ENCODE measurements at places on chromosomes 16 and 17.

GRCh38 chr17:4881761-4882555 is 17.4 kb upstream of the C17orf107 start:
- peak; percentile 64 for DNase-seq

- no peak for DNase-seq
Measured at GRCh38 chr17:66506641-66507040, 204.2 kb downstream of the PRKCA start.

- DNase-seq: peak; percentile 18
Measured at GRCh38 chr17:46115699-46116098, 77.5 kb downstream of the KANSL1 start.

DNA sequence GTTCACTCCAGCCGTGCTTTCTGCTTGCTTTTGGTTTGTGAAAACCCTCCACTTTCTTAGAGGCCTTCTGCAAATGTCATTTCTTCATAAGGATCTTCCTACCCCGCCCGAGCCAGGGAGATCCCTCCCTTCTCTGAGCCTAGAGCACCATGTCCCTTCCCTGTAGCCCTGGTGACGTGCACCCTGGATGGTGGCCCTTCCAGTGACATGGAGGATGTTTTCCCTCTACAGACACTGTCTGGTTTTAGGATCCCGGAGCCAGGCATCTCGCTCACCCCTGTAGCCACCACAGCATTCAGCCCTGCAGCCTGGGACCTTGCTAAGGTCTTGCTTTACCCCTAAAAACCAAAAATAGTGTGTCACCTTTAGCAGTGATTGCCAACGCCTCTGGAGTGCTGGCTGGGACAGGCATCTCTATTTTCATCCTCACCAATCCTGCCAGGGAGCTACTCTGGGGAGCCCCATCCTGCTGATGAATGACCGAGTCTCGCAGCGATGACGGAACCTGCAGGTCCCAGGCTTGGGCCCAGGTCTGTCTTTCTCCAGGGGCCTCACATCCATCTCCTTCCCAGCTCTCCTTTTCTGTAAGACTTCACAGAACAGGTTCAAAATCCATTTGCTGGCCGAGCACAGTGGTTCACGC is 394.1 kb upstream of the TNRC6C start:
- no peak for DNase-seq

- DNase-seq: no peak
Measured at GRCh38 chr17:72538901-72539352, 418.1 kb downstream of the SOX9 start.

GRCh38 chr17:57514614-57515013 is 230.5 kb downstream of the CCDC182 start:
- DNase-seq: no peak

DNA sequence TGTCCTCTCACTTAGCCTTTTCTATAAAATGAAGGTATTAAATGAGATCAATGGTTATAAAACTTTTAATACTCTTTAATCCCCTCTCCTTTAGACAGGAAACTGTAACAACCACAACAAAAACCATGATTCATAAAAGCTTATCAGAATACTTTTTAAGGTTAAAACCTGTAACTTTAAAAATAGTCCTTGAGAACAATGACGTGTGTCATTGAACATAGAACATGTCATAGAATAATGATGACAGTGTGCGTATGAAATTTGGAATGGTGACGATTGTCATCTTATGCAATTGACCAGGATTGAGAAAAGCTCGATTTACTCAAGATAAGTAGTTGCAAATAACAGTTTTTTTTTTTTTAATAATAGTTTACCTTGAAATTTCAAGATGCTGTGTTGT is 94.1 kb downstream of the PLCG2 start:
- no peak for DNase-seq

- DNase-seq: no peak
Measured at GRCh38 chr16:10067835-10068234, 114.4 kb downstream of the GRIN2A start.

DNA sequence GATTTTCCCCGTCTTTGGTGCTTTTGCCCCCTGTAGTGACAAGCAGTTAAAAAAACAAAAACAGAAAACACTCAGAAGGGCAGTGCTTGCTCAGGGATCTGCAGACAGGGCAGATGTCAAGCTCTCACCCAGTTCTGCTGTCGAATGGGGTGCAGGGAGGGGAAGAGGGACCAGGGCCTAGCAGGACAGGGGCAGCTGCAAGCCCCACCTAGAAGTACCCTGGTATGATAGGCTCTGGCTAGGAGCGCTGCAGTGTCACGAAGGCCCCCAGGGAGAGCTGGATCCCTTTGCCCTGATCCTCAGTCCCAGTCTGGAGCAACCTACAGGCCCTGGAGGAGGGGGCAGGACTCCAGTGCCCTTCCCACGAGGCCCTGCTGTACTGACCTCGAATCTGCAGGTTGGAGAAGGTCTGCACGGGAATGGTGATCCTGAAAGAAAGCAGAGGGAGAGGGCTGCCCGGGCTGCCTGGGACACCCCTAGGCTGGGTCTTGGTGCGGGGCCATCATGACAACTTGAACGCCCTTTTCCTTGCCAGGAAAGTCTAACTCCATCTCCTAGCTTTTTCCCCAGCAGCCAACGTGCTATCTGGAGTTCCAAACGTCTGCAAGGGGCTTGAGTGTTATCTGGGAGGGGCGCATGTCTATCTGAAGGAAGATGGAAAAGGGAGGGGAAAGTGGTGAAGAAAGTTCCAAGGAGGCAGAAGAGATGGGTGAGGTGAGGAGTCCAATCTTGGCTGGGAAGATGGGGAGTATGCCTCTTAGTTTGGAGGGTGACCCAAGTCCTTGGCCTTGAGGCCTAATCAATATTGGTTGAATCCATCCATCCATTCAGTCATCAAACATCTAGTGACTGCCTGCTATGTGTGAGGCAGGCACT is 4.8 kb downstream of the GFAP start:
- no peak for DNase-seq

GRCh38 chr16:83701494-83701893 is 106.3 kb upstream of the HSBP1 start:
- DNase-seq: peak; percentile 62

DNA sequence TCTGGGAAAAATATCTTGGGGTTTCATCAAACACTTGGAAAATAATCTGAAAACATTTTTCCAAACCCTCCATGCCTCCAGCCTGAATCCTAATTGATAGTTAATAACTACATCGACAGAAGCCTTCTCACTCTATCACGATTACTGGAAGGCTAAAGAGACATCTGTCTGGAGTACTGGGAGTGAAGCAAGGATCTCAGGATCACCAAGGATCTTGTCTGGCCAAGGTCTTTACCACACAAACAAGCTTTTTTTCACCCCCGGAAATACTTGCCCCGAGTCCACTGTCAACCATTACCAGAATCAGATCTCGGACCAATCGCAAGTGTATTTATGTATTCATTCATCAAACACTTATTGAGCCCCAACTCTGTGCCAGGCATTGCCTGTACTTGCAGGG is 28.3 kb upstream of the CRISPLD2 start:
- no peak for DNase-seq

GRCh38 chr16:70481929-70482536 is 27.6 kb downstream of the FCSK start:
- DNase-seq: peak; percentile 73

DNA sequence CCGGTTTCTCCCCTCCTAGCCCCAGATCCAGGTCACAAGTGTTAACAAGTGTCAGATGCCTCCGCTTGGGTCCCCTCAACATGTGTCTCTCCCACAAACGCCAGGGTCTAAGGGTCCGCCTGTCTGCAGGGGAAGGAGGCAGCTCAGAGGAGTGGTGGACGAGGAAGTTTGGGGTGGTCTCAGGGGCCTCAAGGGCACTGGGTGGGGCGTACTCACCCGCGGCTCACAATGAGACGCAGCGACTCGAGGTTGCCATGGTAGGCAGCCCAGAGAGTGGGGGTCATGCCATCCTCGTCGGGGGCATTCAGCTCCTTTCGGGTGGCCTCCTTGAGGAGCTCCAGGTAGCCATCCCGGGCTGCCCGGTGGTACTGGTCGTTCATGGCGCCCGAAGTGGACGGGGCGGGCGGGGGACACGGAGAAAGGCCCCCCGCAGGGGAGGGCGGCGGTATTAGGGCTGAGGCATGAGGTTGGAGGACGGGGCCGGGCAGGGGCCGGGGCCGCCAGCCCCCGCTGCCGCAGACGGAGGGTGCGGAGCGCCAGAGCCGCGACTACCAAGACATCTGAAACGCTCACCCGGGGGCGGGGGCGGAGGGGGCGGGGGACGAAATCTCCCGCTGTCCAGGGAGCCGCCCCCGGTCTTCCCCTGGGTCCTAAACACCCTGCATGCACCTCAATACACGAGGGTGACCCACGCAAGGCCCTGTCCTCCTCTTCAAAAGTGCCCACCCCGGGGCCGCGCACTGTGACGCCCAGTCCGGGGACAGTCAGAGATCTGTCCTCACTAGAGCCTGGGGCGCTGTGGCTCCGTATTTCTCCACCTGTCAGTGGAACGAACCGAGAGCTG is at the start of gene USH1G:
Gene USH1G, minus strand, starts transcription at position 562 of the 844 bp plus-strand sequence. Its CDS starts 182 bp downstream, at position 380.
- no peak for DNase-seq

DNA sequence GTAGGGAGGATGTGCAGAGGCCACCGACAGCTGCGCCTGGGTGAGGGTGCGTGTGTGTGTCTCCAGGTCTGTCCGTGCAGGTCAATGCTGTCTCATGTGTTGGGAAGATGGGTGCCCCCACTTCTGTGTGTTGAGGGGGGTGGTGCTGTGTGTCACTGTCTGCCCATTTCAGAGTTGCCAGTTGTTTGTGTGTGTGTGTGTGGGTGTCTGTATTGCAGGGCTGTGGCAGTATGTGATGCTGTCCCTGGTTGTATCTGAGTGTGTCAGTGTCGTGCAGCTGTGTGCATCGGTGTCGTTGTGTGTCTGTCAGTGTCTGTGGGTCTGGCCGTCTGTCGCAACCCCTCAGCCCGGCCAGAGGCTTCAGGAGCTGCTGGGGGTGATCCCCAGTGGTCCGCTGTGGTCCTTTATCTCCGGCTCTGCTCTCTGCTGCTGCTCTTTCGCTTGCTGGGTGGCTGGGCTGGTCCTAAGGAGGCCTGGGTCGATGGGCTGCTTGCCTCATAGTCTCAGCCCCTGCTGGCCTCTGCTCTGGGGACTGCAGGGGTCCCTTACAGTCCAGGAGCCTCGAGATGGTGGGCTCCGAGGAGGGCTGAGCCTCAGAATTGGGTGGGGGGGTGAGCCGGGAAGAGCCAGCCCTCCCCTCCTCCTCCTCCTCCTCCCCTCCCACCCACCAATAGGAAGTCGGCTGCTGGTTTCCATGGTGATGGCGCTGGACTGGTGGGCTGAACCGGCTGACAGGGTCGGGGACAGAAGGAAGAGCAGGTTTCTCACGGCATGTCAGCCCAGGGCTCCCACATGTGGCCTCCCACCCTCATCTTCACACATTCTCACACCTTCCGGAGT is at the start of gene TSPOAP1:
Gene TSPOAP1, minus strand, starts transcription at position 601 of the 840 bp plus-strand sequence. CDS start 875 bp downstream, outside the sequence.
- no peak for DNase-seq

GRCh38 chr17:63480192-63480784 is 3.4 kb downstream of the ACE start:
- no peak for DNase-seq

- peak; percentile 50 for DNase-seq
Measured at GRCh38 chr17:76337413-76337777, 16.3 kb downstream of the PRPSAP1 start.

- no peak for DNase-seq
Measured at GRCh38 chr17:48952904-48953303, 8.3 kb upstream of the SNF8 start.

DNA sequence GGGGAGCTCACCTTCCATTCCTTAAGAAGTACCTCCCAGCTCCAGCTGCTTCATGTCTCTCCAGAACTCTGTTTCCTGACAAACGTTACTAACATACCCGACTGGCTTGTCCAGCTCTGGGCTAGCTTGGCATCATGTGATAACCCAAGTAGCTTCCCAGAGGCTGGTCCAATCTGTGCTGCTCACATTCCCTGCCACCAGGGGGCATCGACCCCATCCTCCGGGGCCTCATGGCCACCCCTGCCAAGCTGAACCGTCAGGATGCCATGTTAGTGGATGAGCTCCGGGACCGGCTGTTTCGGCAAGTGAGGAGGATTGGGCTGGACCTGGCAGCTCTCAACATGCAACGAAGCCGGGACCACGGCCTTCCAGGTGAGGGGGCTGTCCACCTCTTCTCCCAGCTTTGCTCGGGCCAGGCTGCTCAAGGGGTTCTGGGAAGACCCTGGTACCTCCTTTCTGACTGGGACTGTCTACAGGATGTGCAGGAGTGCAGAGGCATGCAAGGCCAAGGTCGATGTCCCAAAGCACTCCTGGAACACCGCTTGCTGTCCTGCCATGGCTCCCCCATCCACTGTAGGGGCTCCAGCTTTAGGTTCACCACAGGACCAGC is 7.6 kb downstream of the EPX start:
- peak; percentile 64 for DNase-seq

DNA sequence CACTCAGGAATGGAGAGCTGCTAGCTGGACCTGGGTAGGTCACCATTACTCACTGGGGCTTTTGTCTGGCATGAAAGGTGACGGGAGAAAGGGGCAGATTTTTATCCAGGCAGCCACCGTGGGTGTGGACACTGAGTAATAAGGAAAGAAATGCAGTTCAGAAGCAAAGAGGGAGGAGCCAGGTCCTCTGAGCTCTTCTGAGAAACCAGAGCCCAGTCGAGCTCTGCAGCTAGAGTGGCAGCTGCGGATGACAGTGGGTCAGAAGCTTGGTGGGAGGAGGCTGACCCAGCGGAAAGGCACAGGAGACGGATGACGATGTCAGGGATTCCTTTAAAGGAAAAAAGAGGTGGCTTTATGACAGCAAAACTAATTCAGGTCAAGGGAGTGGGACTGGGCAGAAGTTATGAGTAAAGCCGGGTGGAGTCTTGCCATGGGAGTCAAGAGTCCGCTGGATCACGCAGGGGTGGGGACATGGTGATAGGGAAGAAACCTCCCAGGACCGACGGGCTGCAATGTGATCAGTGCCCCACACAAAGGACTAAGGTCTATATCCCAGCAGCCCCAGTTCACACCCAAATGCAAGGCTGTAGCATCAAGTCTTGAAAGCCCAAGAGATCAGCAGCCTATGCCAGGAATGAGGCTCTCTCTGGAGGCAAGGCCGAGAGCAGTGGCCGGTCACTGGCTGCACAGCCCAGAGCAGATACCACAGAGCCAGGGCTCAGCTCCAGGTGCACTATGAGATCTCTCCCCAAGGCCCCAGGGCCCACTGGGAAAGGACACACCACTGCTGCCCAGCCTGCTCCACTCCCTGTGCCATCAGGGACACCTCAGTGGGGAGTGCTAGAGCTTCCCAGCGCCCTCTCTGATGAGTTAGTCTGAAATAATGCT is 6.3 kb upstream of the MNT start:
- DNase-seq: peak; percentile 98

DNA sequence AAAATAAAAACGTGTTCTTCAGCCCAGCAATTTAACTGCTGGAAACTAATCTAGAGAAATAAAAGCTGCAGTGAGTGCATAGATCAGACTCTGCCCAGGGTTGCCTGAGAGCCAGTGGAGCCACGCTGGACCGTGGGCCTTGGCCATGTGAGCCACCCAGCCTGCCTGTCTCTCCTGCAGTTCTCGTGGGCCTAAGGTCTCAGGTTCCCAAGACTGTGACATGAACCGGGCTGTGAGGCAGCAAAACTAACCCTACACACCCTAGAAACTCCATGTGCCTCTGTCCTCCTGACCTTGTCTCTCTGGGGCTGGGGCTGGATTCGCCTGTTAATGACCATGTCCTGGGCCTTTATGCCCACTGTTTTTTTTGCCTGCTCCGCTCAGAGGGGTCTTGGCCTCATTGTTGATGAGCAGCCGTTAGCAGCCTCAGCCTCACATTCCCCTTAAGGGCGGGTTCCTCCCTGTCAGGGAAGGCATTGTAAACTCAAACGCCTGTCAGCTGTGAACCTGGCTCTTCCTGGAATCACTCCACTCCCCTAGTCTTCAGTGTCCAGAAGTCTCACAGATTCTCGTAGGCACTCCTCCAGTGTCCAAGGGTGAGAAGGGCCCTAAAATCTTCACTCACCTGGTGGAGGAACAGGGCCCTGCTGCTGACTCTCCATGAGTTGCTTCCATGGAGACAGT is 16.9 kb downstream of the C16orf90 start:
- DNase-seq: no peak

GRCh38 chr16:15502041-15502725 is 67.8 kb downstream of the BMERB1 start:
- DNase-seq: peak; percentile 95

Data from GM23248 (cell line).